ENCODE measurements at places on chromosomes 3 and 15.

DNA sequence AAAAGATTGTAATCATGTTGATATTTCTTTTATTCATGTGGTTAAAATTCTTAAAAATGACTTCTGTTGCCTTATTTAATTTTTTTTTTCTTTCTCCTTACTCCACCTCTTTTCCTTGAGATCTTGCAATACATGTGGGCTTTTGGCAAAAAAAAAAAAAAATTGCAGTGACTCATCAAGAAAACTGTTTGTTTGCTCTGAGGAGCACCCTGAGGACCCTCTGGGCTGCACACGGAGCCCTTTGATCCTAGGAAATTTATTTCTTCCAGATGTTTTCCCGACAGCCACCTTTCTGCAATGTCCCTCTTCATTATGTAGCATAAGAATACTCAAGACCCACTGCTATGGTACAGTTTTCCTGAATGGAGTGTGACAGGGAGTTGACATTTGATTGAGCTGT is 371.7 kb downstream of the ZBTB20 start:
- no peak for DNase-seq

GRCh38 chr15:73755481-73755880 is 2.3 kb upstream of the INSYN1 start:
- DNase-seq: no peak

DNA sequence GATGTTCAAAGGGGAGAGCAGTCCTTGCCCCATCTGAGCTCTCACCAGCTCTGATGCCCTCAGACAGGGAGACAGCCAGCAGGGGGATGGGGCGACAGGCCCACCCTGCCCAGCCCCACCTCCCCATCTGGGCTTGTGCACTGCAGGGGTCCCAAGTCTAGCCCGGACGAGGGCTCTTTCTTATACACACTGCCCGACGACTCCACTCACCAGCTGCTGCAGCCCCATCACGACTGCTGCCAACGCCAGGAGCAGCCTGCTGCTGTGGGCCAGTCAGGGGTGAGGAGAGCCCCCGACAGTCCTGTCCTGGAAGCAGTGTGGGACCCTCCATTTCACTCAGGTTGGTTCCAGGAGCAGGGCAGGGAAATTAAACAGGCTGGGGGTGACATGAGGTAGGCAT is 73.9 kb downstream of the BOC start:
- DNase-seq: no peak

DNA sequence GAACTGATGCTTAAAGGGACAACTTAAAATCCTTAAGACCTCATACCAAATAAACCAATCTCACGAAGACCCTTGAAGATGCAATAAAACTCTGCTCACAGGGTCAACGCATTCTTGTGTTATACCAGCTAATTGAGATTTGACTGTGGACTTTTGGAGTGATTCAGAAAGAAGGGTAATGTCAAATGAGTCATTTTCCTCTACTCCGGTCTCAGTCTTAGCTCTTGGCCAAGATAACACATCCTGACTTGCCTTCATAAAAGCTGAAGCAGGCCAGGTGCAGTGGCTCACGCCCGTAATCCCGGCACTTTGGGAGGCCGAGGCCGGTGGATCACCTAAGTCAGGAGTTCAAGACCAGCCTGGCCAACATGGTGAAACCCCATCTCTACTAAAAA is 3.8 kb downstream of the PKM start:
- no peak for DNase-seq

GRCh38 chr3:52798376-52798977 is 3.9 kb downstream of the ITIH3 start:
- DNase-seq: no peak

- no peak for DNase-seq
Measured at GRCh38 chr15:40716165-40716564, 21.2 kb downstream of the RAD51 start.

DNA sequence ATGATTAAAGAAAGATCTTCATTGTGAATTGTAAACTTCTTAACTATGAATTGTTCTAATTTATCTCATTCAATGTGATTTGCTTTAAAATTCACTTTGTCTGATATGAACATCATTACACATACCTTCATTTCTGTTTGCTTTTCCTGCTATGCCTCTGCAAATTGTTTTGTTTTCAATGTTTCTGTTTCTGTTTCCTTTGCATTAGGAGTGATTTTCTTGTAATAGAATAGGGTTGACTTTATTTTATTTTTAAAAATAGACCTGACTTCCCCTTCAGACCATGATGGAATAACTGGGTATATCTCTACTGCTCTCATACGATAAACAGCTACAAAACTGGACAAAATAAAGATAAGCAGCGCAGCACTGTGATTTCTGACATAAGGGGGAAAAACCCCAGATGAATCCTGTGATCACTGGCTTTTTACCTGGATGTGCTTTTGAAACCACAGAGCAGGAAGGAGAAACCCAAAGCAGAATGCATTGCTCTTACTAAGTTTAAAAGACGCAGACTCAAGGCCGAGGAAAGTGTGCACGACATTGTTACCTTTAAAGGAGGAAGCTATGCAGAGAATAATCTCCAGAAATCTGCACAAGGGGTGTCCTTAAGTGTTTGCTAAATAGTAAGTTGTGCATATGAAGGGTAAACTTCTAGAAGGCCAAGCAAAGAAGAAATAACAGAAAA is 420.2 kb downstream of the TBC1D5 start:
- DNase-seq: no peak

Data from cortex of kidney (tissue), 1 donor.